Bronchial epithelial cell (primary cell): ENCODE measurements at places on chromosomes 2 and 18. TPM values are rescaled to one million over a fixed set of nuclear protein-coding genes. Genes with fewer than 3 reads are reported as not detected.

The ATP9B gene
- 10.8 and 24.1 TPM in 2 replicates for total RNA-seq

The MDH1B gene
- 0.26 TPM in 1 of 2 replicates, not detected in the other for total RNA-seq

The THSD7B gene
- 0.13 TPM in 1 of 2 replicates, not detected in the other for total RNA-seq

The IL36RN gene
- 1.1 and 1.9 TPM in 2 replicates for total RNA-seq

The DLGAP1 gene
- total RNA-seq, result 0.26 TPM in 1 of 2 replicates, not detected in the other

The EFR3B gene
- 0.13 TPM in 1 of 2 replicates, not detected in the other for total RNA-seq

The ASB1 gene
- 41.9 and 70.2 TPM in 2 replicates for total RNA-seq

The CD207 gene
- total RNA-seq, result not detected in 2 replicates

The TRMT61B gene
- total RNA-seq, result 16.1 and 17.0 TPM in 2 replicates

The IL36B gene
- 0.13 TPM in 1 of 2 replicates, not detected in the other for total RNA-seq

The ATOH8 gene
- 0.79 TPM in 1 of 2 replicates, not detected in the other for total RNA-seq

The STAT4 gene
- 7.1 and 12.3 TPM in 2 replicates for total RNA-seq

The HOXD9 gene
- total RNA-seq, result not detected in 2 replicates

The FAM228A gene
- 0.13 TPM in 1 of 2 replicates, not detected in the other for total RNA-seq

The LIPG gene
- 9.5 and 11.5 TPM in 2 replicates for total RNA-seq

The NEB gene
- total RNA-seq, result 0.26 and 0.90 TPM in 2 replicates

The CDCA7 gene
- total RNA-seq, result 1.4 and 2.4 TPM in 2 replicates

The RPE gene
- 121 and 130 TPM in 2 replicates for total RNA-seq

The CBLN2 gene
- total RNA-seq, result not detected in 2 replicates

The CNTNAP5 gene
- total RNA-seq, result not detected in 2 replicates

The CRACDL gene
- 0.26 and 1.4 TPM in 2 replicates for total RNA-seq

The ALPI gene
- total RNA-seq, result not detected in 2 replicates

The REG3A gene
- not detected in 2 replicates for total RNA-seq

The RBMS1 gene
- 30.0 and 34.1 TPM in 2 replicates for total RNA-seq

The TRAF3IP1 gene
- 9.2 and 11.4 TPM in 2 replicates for total RNA-seq

The FABP1 gene
- not detected in 2 replicates for total RNA-seq

The RNF125 gene
- 0.90 and 1.3 TPM in 2 replicates for total RNA-seq

The UBR3 gene
- total RNA-seq, result 18.4 and 19.8 TPM in 2 replicates

The ADGRF3 gene
- total RNA-seq, result not detected in 2 replicates

The C1GALT1C1L gene
- total RNA-seq, result not detected in 2 replicates

The B4GALT6 gene
- total RNA-seq, result 1.8 and 2.4 TPM in 2 replicates

The TMEM150A gene
- total RNA-seq, result 8.3 and 9.2 TPM in 2 replicates

The KCTD1 gene
- 16.6 and 21.1 TPM in 2 replicates for total RNA-seq

The EIF2AK2 gene
- total RNA-seq, result 10.5 and 11.1 TPM in 2 replicates

The LYPD6B gene
- total RNA-seq, result 14.7 and 34.2 TPM in 2 replicates

The CIB4 gene
- not detected in 2 replicates for total RNA-seq

The C2orf72 gene
- under 0.01 TPM in 1 of 2 replicates, not detected in the other for total RNA-seq

The GLI2 gene
- total RNA-seq, result under 0.01 and 0.26 TPM in 2 replicates

The ADCYAP1 gene
- total RNA-seq, result not detected in 2 replicates

The COLEC12 gene
- total RNA-seq, result under 0.01 and 0.53 TPM in 2 replicates

The TACR1 gene
- not detected in 2 replicates for total RNA-seq

The ACKR3 gene
- 17.9 and 22.0 TPM in 2 replicates for total RNA-seq

The NOSTRIN gene
- 0.26 and 0.64 TPM in 2 replicates for total RNA-seq

The MROH2A gene
- total RNA-seq, result not detected in 2 replicates

The FBXO48 gene
- 0.26 and 0.64 TPM in 2 replicates for total RNA-seq

The CYTIP gene
- not detected in 2 replicates for total RNA-seq

The COQ10B gene
- total RNA-seq, result 33.7 and 35.5 TPM in 2 replicates

The ZSWIM2 gene
- not detected in 2 replicates for total RNA-seq

The METTL21A gene
- 7.7 and 11.6 TPM in 2 replicates for total RNA-seq

The DIS3L2 gene
- 11.8 and 19.7 TPM in 2 replicates for total RNA-seq

The NEU2 gene
- total RNA-seq, result not detected in 2 replicates

The AQP12B gene
- not detected in 2 replicates for total RNA-seq

The DSG1 gene
- total RNA-seq, result under 0.01 and 0.64 TPM in 2 replicates

The WDR75 gene
- 41.1 and 42.5 TPM in 2 replicates for total RNA-seq
